ENCODE measurements at places on chromosomes 3 and 15.

- DNase-seq = peak; percentile 23
Observed at GRCh38 chr15:91271565-91272153, 171.6 kb downstream of the SV2B start.

GRCh38 chr15:84750583-84751092 lies 2.2 kb downstream of the ZNF592 start:
- DNase-seq = no peak

DNA sequence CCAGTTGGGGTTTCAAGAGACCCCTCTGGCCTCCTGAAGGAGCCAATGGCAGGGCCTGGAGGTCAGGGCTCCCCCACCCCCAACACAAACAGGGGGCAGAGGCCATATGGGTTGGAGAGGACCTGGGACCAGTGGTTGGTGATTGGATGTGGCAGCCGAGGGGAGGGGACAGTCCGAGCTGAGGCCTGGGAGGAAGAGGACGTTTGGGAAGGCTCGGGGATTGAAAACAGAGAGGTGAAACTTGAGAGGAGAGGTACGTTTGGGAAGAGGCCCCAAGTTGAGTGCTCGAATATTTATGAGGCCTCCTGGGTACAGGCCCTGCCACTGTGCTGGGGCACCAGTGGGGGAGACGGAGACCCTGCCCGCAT lies 53.7 kb downstream of the DNAJB8 start:
- DNase-seq = no peak

GRCh38 chr3:11386465-11387113 lies 114.4 kb downstream of the ATG7 start:
- DNase-seq = no peak

GRCh38 chr3:16070707-16071106 lies 103.8 kb upstream of the GALNT15 start:
- DNase-seq = no peak
